Left colon (tissue), 2 donors: ENCODE measurements at places on chromosomes 12 and 14.

DNA sequence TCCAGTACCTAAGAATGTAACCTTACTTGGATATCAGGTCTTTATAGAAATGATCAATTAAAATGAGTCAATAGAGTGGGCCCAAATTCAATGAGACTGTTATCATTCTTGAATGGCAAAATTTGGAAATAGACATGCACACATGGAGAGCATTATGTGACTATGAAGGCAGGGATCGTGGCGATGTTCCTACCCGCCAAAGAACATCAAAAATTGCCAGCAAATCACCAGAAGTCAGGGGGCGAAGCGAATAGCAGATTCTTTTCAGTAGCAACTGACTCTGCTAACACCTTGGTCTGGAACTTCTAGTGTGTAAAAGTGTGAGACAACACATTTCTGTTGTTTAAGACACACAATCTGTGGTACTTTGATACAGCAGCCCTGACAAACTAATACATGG lies 192.5 kb downstream of the ACSS3 start:
- DNase-seq: no peak

DNA sequence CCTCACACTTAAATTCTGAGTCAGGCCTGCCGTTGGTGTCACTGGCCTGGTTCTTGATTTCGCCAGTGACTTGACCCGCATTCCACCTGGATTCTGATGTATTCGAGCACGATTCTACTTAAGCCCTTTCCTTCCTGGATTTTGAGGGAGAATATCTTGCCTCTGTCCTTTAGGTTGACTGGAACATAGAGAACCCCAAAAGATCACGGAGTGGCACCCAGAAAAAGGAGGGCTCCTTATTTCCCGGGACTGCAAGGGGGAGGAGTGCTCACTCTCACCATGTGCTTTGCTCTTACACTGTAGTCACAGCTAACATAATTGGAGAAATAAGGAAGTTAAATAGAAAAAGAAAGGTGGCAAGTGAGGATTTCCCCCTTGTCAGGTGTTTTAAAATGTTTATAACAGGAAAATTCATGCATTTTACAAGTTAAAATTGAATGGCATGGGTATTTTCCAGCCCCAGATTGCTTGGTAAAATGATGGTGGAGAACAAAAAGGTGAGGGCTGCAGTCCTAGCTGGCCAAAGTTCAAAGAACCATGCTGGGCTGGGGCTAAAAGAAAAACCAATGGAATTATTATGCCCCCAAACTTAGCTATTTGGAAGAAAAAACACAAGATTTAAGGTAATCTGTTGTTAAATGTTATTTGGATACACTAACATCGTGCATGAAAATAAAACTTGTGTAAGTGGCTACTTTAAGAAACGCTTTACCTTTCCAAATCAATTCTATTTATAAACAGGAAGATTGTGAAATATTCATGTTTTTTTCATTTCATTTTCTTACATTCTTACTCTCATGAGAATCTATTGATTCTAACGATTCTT lies 8.9 kb downstream of the FOXA1 start:
- DNase-seq: no peak

- no peak for DNase-seq
These were observed 13.8 kb downstream of the ZNF839 start for GRCh38 chr14:102333390-102333789.

GRCh38 chr12:28253161-28253641 lies 62.9 kb downstream of the CCDC91 start:
- no peak for DNase-seq

- no peak for DNase-seq
These were observed 14.2 kb upstream of the PLXNC1 start for GRCh38 chr12:94133964-94134795.

DNA sequence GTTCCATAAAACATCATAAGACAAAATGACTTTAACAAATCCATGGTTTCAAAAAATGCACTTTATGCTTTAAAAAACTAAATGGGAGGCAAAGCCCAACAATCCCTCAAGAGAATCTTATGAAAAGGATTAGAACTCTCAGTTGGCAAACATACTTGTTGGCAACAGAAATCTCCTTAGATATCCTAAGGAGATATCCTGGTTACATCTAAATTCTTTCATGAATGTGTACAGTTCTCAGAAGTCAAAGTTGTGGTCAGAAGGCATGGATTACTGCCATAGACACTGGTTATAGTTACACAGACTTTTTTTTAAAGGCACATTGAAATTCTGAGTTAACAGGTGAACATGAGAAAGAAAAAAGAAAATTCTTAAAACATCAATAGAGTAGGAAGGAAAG lies 17.5 kb upstream of the ISM2 start:
- no peak for DNase-seq
